ENCODE measurements at places on chromosomes 16 and 17.

GRCh38 chr16:49464877-49465504 is 91.4 kb downstream of the C16orf78 start:
- DNase-seq = no peak

DNA sequence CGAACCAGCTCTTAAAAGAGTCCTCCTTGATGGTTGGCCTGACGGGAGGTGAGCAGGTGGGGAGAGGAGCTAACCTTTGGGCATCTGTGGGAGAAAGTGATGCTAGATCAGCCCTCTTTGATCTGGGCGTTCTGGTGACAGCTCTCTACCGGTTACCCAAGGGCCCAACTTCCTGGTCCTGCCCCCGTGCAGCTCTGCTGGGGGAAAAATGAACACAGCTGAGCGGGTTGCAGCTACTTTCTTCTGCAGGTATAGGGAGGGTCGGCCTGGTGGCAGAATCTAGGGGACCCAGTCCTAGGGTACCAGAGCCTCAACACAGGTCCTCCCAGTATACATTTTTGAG is 2.9 kb downstream of the SHISA9 start:
- DNase-seq = no peak

GRCh38 chr17:65936013-65936412 is 255.9 kb downstream of the CEP112 start:
- no peak for DNase-seq

GRCh38 chr17:27977751-27978688 is 64.5 kb upstream of the NLK start:
- DNase-seq = no peak

DNA sequence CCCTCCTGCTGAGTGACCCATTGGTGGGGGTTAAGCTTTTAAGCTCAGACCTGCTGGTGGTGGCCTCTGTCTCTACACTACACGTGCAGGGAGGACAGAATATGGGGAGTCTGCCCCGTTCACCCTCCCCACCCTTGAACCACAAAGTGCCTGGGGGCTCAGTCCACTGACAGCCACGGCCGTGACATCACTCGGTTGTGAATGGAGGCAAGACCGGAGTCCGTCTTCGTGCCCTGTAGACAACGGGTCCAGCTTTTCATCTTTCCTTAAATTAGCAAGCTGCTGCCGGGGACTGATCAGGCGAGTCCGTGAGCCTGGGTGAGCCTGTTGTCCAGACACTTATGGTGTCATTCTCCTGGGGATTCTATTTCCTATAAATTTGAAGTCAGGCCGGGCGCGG is 67.4 kb downstream of the CRISPLD2 start:
- DNase-seq = no peak

DNA sequence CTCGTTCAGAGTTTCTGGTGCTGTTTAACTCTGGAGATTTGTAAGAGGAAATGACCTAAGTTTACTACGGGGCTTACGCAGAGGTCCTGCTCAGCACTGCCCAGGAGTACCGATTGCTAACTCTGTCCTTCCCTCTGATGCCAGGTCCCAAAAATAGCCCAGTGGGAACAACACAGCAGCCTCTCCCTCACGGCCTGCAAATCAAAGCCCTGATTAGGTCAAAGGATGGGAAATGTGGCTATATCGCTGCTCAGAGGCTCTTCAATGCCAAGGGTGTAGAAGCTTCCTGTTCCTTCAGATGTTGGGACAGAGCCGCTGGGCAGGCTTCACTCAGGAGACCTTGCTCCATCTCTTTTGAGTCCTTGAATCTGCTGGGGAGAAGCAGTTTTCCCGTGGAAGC is 174.2 kb upstream of the KCNJ16 start:
- no peak for DNase-seq

- no peak for DNase-seq
These were observed 48.9 kb downstream of the SLFN5 start for GRCh38 chr17:35291802-35292201.

- no peak for DNase-seq
These were observed 60.4 kb upstream of the MRC2 start for GRCh38 chr17:62566996-62567578.

- no peak for DNase-seq
These were observed 561 bp downstream of the CCDC47 start for GRCh38 chr17:63772801-63773271.

GRCh38 chr17:43146649-43147048 is 21.5 kb upstream of the BRCA1 start:
- no peak for DNase-seq

DNA sequence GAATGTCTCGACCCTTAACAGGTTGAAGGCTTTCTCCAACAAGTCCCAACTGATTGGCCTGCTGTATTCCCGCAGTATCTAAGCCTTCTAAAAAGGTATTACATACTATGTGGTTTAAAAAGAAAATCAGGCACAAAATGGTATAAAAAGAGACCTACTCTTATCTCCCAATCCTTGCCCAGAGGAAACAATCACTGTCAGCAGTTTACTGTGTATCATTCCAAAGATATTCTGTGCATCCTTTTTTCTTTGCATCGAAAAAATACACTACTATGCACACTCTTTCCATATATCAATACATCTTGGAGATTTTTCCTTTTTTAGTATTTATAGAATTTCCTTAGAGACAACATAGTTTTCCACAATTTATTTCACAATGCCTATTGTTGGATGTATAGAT is 118.8 kb upstream of the TBX2 start:
- DNase-seq = no peak

DNA sequence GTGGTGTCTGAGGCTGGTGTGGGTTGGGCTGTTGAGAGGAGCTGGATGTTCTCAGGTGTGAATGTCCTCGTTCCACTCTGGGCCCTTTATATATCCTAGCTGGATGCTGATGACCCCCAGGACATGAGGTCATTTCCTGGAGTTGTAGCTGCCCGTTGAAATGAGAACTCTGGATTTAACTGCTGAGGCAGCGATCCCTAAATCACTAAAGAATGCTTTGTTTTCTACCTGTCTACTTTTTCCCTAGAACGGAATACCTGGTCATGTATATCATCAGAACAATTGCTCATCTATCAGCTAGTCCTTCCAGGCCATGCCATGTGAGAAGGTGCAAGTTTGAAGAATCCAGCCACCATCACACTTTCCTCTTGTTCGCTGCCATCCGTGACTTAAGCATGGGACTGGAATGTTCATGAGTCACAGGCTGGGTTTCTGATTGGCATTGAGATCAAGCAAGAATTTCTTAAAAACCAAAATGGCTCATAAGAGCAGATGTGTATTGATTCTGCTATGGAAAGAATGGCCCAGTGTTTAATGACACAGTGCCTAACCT is at the start of gene KRTAP2-3:
TSS of gene KRTAP2-3 (minus strand) at position 63 of the 553 bp plus-strand sequence. CDS start 64 bp downstream, outside the sequence.
- DNase-seq = no peak

DNA sequence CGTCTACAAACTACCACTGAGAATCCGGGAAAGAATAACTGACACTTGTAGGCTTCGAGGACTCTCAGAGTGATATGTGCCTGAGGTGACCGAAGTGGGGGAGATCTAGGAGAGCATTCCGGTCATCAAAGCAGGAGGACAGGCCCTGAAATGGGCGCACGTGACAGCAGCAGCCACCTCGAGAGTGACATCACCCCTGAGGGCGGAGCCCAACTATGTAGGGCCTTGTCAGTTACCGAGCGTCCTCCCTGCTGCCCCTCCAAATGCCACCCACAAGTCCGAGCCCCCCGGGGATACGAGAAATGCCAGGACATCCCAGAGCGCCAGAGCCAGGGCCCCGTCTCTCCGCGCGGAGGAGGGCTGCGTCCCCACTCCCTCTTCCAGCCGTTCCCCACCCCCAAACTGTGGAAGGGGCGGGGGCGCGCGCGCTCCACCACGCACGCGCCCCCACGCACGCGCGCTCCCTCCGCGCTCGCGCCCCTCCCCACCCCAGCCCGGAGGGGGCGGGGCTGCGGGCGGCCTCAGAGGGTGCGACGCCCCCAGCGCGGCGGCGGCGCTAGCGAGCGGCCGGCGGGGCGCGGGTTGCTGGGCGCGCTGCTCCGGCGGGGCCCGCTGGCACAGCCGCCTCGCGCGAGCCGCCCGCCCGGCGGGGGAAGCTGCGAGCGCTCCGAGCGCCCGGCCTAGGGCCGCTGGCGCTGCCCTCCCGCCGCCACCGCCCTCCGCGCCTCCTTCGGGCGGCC is at the start of gene TANC2:
TSS of gene TANC2 (plus strand) at position 550 of the 740 bp plus-strand sequence. CDS start 43,325 bp downstream, outside the sequence.
- DNase-seq = peak; percentile 68

GRCh38 chr16:60481591-60481990 is 1554.6 kb downstream of the CDH8 start:
- no peak for DNase-seq

DNA sequence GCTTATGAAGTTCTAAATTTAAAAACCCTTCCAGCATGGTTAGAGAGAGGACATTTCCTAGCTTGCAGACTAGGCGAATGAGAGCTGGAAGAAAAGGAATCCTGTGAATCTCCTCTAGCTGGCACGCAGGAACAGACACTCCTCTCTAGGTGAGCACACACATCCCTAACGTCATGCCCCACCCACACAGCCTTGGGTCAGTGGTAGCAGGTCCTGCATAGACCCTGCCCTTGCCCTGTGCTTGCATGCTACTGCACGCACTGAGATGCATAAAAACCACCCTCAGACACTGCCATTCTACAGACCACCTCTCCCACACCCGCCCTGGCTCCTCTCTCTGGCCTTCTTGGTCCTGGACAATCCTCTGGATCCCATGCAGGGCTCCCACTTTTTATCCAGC is 23.5 kb downstream of the CES1 start:
- no peak for DNase-seq

DNA sequence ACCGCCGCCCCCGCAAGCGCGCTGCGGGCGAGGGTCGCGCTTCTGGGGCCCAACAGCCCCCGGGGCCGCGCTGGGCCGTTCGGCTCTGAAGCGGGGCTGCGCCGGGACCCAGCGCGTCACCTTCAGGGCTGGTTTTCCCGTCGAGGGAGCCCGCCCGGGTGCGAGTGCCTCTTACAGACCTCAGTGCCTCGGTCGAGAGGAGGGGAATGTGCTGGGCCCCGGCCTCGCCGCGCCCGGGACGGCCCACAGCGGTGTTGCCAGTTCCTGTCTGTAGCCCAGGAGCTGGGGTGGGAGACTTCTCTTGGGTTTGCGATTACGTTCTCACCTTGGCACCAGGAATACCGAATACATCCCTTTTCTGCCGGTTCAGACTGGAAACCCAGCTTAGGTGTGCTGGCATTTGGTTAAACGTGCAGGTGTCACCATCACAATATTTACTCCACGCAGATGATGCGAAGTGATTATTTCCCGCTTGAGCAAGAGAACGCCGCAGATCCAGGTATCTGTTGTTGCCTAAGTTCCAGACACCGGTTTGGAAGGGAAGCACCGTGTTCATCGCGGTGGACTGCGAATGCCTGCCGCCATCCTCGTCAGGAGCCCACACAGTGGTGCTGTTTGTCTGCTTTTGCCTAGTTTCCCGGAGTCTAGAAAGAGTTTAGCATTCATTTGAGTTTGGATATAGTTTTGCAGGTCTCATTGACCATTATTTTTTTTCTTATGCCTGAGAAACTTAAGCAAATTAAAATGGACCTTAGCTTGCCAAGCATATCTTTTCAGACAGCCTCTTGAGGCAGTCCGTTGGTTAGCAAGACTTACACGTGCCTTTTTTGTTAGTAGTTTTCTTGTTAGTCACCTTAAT is 914 bp downstream of the MAP1LC3B start:
- DNase-seq = no peak

- DNase-seq = no peak
These were observed 115.4 kb downstream of the USP22 start for GRCh38 chr17:20927308-20927977.

GRCh38 chr16:57371494-57372371 is 557 bp upstream of the CX3CL1 start:
- no peak for DNase-seq

DNA sequence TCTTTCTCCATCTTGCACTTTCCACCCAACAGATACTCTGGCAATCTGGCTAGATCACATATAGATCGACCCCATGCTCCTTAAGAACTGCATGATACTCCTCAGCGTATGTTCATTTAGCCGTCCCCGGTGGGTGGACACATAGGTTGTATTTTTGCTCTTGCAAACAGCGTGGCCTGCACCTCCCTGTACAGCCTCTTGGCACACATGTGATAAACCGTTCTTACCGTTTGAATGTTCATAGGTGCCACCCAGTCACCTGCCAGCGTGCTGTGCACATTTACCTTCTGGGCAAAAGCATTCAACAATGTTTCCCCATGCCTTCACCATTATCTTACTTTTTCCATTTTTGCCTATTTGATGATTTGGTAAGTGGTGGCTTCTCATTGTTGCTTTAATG is 6.2 kb downstream of the TNP2 start:
- no peak for DNase-seq

DNA sequence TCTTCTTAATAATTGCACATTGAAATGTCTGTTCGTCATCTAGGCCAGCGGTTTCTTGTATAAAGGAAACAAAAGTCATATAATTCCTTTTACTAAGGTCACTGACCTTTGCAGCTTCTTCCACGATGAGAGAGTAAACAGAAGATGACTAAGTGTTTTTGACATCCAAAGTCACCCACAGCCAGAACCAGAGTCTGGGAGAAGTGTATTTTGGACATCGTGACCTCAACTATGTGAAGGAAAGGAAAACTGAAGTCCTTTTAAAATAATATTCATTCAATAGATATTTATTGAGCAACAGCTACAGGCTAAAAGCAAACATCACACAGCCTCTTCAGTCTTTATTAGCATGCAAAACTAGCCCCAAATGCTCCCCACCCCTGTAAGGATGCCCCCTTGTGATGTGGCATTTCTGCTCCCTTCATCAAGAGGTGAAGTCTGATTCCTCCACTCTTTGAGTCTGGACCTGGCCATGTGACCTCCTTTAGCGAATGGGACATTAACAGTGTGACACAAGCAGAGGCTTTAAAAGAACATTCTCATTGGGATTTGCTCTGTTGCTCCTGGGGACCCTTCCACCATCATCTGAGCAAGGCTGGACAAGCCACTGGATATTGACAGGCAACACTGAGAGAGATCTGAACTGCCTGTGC is 8.1 kb upstream of the PMP22 start:
- DNase-seq = peak; percentile 48

GRCh38 chr17:62671553-62671952 is 44.1 kb downstream of the MRC2 start:
- no peak for DNase-seq

GRCh38 chr16:11637320-11637719 is 30.9 kb upstream of the SNN start:
- no peak for DNase-seq

- DNase-seq = no peak
These were observed 135.6 kb upstream of the IRX3 start for GRCh38 chr16:54422159-54422558.

DNA sequence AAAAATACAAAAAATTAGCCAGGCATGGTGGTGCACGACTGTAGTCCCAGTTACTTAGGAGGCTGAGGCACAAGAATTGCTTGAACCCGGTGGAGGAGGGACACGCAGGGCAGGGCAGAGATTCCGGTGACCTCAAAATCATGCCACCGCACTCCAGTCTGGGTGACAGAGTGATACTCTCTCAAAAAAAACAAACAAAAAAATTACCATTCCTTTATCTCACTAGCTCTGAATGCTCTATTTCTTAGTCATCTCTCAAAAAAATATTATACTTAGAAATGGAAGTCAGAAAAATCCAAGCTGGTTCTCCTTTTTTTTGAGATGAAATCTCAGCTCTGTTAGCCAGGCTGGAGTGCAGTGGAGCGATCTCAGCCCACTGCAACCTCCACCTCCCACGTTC is 40.8 kb downstream of the SPOP start:
- no peak for DNase-seq
